Heart right ventricle (tissue), 16 donors: ENCODE measurements at places on chromosomes 12 and 14.
A peak's percentile ranks its signal among the peaks of the same experiment; 100 is the strongest.

DNA sequence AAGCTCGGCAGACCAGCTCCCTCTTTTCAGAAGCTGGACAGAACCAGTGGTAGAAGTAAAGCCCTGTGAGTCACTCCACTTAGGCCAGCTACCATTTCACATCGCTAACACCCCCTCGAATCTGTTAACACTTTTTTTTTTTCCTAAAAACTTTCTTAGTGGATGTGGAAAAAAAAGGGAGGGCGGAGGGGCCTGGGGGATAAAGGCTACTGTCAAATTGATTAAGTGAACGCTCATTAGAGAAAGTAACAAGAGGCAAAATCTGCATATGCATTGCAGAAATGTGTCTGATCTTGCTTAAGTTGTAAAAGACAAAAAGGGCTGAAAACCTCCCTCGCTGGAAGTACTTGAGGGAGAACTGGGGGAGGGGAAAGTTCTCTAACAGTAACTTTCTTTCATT is 86.6 kb upstream of the OTX2 start:
- no peak overlapping the region for H3K27ac ChIP-seq
- H3K36me3 ChIP-seq = no peaks in the 10 kb centered on the region
- no peaks in the 10 kb centered on the region for H3K4me1 ChIP-seq
- H3K27me3 ChIP-seq = no peaks in the 10 kb centered on the region

- no peaks in the 10 kb centered on the region for H3K4me1 ChIP-seq
- no peak overlapping the region for H3K4me3 ChIP-seq
- DNase-seq = no peak
Observed at GRCh38 chr12:76614364-76614763, 54.8 kb upstream of the OSBPL8 start.

GRCh38 chr12:54502485-54502884 is 4.9 kb downstream of the NCKAP1L start:
- peaks cover 43% of the 10 kb centered on the region for H3K36me3 ChIP-seq
- no peak overlapping the region for H3K27ac ChIP-seq
- DNase-seq = no peak
- H3K4me3 ChIP-seq = no peak overlapping the region
- H3K4me1 ChIP-seq = no peaks in the 10 kb centered on the region

GRCh38 chr12:6049992-6050391 is 74.5 kb downstream of the VWF start:
- peaks cover 96% of the 10 kb centered on the region for H3K36me3 ChIP-seq
- DNase-seq = no peak
- H3K4me1 ChIP-seq = peaks cover 28% of the 10 kb centered on the region
- no peak overlapping the region for H3K27ac ChIP-seq
- no peak overlapping the region for H3K4me3 ChIP-seq

DNA sequence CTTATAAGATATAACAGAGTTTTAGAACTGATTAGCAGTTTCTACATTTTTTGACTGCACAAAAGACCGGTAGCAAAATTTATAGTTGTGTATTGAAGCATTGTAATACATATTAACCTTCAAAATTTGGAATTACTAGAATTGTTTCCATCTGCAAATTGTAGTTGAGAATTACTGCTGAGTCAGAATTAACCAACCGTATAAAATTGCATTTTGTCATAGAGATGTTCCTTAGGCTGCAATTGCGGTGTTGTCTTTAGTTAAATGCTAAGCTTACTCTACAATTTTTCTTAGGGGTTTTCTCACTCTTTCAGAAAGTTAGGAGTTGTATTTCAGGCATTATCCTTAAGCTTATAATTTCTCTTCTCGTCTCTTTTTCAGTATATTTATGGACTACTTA is 132.2 kb downstream of the PLEKHA5 start:
- H3K27me3 ChIP-seq = no peaks in the 10 kb centered on the region
- H3K4me3 ChIP-seq = no peak overlapping the region
- peaks cover 25% of the 10 kb centered on the region for H3K36me3 ChIP-seq

- peak overlapping the region; percentile 79 for H3K27ac ChIP-seq
- peak overlapping the region; percentile 94 for H3K4me3 ChIP-seq
- peak; percentile 59 for DNase-seq
- no peaks in the 10 kb centered on the region for H3K27me3 ChIP-seq
- H3K4me1 ChIP-seq = peaks cover 26% of the 10 kb centered on the region
Observed at GRCh38 chr12:95473231-95473883, 595 bp upstream of the METAP2 start.

DNA sequence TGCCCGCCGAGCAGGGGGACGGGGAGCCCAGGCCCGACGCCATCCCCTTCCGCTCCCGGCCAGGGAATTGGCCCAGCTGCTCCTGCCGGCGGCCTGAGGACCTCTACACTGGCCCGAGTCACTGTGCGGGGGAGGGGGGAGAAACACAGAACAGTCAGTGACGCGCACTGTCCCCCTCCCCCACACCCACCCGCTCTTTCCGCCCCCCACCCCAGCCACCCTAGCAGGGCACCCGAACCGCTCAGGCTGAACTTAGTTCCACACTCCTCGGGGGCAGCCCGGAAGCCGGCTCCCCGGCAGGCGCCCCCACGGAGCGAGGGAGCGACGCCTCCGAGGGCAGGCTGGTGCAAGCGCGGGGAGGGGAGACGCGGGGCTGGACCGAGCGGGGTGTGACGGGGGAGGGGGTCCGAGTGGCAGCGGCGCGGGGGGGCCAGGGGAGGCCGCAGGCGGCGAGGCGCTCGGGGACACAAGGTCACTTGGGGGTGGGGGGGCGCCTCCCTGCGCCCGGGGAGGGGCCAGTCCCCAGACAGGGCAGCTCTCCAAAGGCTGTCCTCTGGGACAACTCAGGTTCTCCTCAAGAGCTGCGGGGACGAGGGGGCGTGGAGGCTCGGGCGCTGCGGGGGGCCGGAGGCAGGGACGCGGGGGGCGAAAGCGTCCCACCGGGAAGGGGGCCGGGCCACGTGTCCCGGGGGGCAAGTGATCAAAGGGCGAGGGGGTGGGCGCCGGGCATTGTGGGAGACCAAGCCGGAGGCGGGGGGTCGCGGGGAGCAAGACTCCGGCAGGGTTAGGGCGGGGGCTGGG is 648 bp downstream of the CHD4 start:
- H3K4me1 ChIP-seq = peaks cover 55% of the 10 kb centered on the region
- peak; percentile 78 for DNase-seq
- H3K4me3 ChIP-seq = peak overlapping the region; percentile 99
- H3K36me3 ChIP-seq = peaks cover 9% of the 10 kb centered on the region
- H3K27ac ChIP-seq = peak overlapping the region; percentile 89
- H3K27me3 ChIP-seq = no peaks in the 10 kb centered on the region

- peaks cover 10% of the 10 kb centered on the region for H3K4me1 ChIP-seq
- H3K36me3 ChIP-seq = peaks cover 17% of the 10 kb centered on the region
- H3K27ac ChIP-seq = no peak overlapping the region
- no peak overlapping the region for H3K4me3 ChIP-seq
Observed at GRCh38 chr12:70290116-70290515, 46.9 kb downstream of the CNOT2 start.

- peak overlapping the region; percentile 54 for H3K27ac ChIP-seq
- peak overlapping the region; percentile 62 for H3K4me3 ChIP-seq
- H3K4me1 ChIP-seq = peaks cover 36% of the 10 kb centered on the region
- H3K27me3 ChIP-seq = no peaks in the 10 kb centered on the region
- no peaks in the 10 kb centered on the region for H3K36me3 ChIP-seq
Observed at GRCh38 chr12:52023182-52023975, 16.6 kb downstream of the TAMALIN start.

DNA sequence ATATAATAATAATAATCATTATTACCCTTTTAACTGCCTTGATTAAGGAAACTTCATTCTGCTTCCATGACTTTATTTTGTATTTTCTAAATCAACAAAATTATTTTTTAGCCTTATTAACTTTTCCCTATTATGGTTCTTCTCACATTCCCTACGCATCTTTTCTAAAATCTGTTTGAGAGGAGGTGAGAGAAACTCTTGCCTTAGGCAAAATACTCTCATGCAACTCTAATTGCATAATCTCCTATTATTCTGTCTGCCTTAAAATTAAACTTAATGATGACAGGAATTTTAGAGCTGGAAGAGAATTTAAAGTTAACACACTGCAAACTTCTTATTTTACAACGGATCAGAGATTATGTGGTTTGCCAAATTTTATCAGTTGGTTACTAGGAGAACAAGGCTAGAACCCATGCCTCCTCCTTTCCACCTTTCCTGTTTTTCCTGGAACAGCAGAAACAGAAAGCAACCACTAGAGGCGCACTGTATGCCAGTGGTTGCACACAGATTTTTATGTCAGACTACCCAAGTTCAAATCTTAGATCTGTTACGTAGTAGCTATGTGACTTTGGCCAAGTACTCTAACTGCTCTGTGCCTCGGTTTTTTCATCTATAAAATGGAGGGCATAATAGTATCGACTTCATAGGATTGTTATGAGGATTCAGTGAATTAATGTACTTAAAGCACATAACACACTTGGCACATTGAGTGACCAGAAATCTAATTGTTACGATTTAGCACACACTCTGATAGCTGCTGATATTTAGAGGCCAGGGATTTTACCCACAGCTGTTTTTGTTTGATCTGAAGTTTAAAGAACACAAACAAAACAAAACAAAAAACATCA is 4.3 kb upstream of the BRMS1L start:
- no peak overlapping the region for H3K4me3 ChIP-seq
- no peak overlapping the region for H3K27ac ChIP-seq
- peaks cover 5% of the 10 kb centered on the region for H3K4me1 ChIP-seq
- no peaks in the 10 kb centered on the region for H3K36me3 ChIP-seq
- no peak for DNase-seq
- H3K27me3 ChIP-seq = no peaks in the 10 kb centered on the region

GRCh38 chr12:108788076-108788782 is 56.9 kb upstream of the CORO1C start:
- H3K4me3 ChIP-seq = no peak overlapping the region
- H3K36me3 ChIP-seq = peaks cover 11% of the 10 kb centered on the region
- peak; percentile 79 for DNase-seq
- H3K27ac ChIP-seq = peak overlapping the region; percentile 29
- H3K4me1 ChIP-seq = peaks cover 68% of the 10 kb centered on the region

DNA sequence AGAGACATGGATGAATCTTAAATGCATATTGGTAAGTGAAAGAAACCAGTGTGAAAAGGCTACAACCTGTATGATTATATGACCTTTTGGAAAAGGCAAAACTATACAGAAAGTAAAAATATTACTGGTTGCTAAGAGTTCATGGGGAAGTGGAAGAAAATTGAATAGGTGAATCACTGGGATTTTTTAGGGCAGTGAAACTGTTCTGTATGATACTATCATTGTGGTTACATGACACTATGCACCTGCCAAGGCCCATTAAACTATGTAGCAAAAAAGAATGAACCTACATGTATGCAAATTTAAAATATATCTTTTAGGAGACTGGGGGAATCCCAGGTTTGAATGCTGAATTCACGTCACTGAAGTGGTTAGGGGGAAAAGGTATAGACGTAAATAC is 12.6 kb upstream of the OR8S1 start:
- H3K4me3 ChIP-seq = no peak overlapping the region
- no peaks in the 10 kb centered on the region for H3K36me3 ChIP-seq
- DNase-seq = no peak
- no peaks in the 10 kb centered on the region for H3K4me1 ChIP-seq
- H3K27ac ChIP-seq = no peak overlapping the region

GRCh38 chr14:66641861-66642635 is 134.1 kb downstream of the GPHN start:
- no peak overlapping the region for H3K27ac ChIP-seq
- no peaks in the 10 kb centered on the region for H3K36me3 ChIP-seq
- no peak for DNase-seq
- H3K27me3 ChIP-seq = no peaks in the 10 kb centered on the region
- no peaks in the 10 kb centered on the region for H3K4me1 ChIP-seq

DNA sequence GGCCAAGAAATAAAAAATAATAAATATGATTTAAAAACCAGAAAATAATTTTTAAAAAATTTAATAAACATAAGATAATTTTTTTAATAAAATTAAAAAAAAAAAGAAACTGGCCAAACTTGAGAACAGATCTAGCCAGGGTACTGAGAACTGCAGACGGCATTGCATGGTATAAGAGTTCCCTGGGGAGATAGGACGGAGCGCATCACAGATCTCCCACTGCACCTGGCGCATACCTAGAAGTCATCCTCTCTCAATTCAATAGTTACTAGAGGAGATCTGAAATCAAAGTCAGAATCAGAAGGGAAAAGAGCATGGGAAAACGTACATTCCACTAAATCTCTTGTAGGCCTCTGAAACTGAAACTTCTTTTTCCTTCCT is 58.9 kb upstream of the BCL2L14 start:
- H3K4me1 ChIP-seq = peaks cover 14% of the 10 kb centered on the region
- no peak for DNase-seq
- no peak overlapping the region for H3K4me3 ChIP-seq
- no peak overlapping the region for H3K27ac ChIP-seq

- H3K4me1 ChIP-seq = no peaks in the 10 kb centered on the region
- H3K27ac ChIP-seq = no peak overlapping the region
- DNase-seq = no peak
- H3K4me3 ChIP-seq = no peak overlapping the region
- H3K27me3 ChIP-seq = no peaks in the 10 kb centered on the region
- H3K36me3 ChIP-seq = no peaks in the 10 kb centered on the region
Observed at GRCh38 chr12:127223011-127223410, 1044.0 kb upstream of the TMEM132C start.

GRCh38 chr14:68842298-68842697 is 49.4 kb upstream of the ZFP36L1 start:
- peaks cover 18% of the 10 kb centered on the region for H3K4me1 ChIP-seq
- H3K27me3 ChIP-seq = no peaks in the 10 kb centered on the region
- H3K27ac ChIP-seq = no peak overlapping the region
- no peaks in the 10 kb centered on the region for H3K36me3 ChIP-seq
- no peak for DNase-seq

DNA sequence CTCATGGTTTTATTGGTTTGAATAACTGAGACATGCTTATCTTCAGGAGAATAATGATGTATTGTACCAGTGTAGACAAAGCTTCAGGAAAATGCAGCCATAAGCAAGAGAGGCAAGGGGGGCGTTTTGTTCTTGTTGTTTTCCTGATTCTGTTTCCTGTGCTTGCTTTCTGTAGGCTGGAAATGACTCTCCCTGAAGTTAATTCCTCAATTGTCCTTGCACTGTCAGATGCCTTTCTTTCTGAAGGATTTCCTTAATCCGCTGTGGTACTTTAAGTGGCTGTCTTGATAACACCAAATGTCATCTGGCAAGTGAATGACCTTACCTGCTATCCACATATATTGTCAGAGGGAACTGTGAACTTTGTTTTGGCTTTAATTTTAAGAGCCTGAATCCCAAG is 220.0 kb downstream of the NEDD1 start:
- H3K36me3 ChIP-seq = no peaks in the 10 kb centered on the region
- no peaks in the 10 kb centered on the region for H3K27me3 ChIP-seq

DNA sequence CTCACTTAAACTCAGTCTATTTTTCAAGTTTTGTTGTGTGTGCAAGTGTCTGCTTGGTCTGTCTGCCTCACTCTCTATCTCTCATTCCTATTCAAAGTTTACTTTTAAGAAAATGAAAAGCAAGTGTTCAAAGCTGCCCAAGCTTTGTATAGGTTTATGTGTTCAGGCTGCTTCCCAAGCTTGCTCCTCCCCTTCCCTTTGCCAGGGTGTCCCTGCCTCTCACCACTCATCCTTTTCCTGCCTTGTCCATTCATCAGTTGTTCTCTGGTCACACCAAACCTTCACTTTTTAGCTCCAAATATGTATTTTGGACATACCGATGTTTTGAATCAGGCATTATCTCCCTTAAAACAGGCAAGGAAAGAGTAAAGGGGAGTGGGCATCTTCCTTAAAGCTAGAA is 41.3 kb downstream of the STK38L start:
- no peak overlapping the region for H3K4me3 ChIP-seq
- no peak for DNase-seq
- no peaks in the 10 kb centered on the region for H3K4me1 ChIP-seq

- H3K27ac ChIP-seq = no peak overlapping the region
- H3K4me3 ChIP-seq = no peak overlapping the region
- DNase-seq = no peak
- H3K27me3 ChIP-seq = peaks cover 4% of the 10 kb centered on the region
- H3K4me1 ChIP-seq = no peaks in the 10 kb centered on the region
- no peaks in the 10 kb centered on the region for H3K36me3 ChIP-seq
Observed at GRCh38 chr14:36344211-36344610, 23.8 kb upstream of the MBIP start.
